ENCODE measurements at places on chromosomes 13 and 19. TPM values are rescaled to one million over a fixed set of nuclear protein-coding genes. Genes with fewer than 3 reads are reported as not detected.

Gene ADGRE3
- total RNA-seq, result not detected

GRCh38 chr13:73138276-73138637 is 79.5 kb downstream of the KLF5 start:
- H3K36me3 ChIP-seq, result no peaks in the 10 kb centered on the region
- DNase-seq, result no peak
- H3K4me3 ChIP-seq, result no peak overlapping the region
- no peak overlapping the region for H3K27ac ChIP-seq
- no peaks in the 10 kb centered on the region for H3K4me1 ChIP-seq
- no peaks in the 10 kb centered on the region for H3K27me3 ChIP-seq

DNA sequence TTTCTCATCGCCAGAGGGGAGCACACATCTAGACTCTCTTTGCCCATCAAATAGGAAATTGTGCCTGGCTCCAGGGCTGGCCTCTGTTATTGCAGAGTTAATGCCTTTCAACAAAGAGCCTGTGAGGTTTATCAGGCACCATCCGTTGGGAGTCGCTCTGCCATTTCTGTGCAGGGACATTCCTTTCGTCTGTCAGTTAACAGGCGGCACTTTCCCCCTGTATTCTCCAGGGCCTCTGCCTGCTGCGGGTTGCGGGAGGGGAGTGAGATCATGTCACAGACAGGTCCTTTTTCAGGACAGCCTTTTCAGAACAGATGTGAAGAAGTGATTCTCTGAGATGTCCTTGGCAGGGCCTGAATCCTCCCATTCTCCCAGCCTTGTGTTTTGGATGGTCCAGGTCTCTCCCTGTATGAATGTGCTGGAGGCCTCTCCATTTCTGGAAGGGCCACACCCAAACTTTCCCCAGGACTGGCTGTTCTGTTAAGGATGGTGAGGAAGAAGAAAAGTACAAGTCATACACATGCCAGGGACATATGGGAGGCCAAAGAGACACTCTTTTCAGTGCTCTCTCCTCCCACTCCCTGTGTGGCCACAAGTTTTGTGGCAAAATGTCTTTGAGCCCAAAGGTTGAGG is 14.9 kb downstream of the SERP2 start:
- H3K27me3 ChIP-seq, result no peaks in the 10 kb centered on the region
- no peak for DNase-seq
- H3K27ac ChIP-seq, result no peak overlapping the region

DNA sequence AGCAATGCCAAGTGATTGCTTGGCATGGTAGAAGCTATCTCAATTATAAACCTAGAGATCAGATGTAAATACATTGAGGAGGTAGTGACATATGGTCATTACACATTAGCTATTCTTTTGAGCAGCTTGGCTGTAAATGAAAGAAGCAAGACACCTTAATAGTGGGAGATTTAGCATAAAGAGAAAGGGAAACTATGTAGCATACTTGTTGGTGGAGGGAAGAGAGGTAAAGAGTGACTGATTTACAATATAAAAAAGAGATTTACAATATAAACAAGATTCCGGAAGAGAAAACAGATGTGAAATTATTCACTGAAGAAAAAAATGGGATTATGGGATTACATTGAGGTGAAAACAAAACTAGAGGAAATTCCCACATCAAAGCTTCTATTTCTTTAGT is 2009.6 kb downstream of the OLFM4 start:
- no peaks in the 10 kb centered on the region for H3K36me3 ChIP-seq
- DNase-seq, result no peak
- H3K27me3 ChIP-seq, result no peaks in the 10 kb centered on the region
- H3K27ac ChIP-seq, result no peak overlapping the region
- no peaks in the 10 kb centered on the region for H3K4me1 ChIP-seq

Gene PROZ
- total RNA-seq, result not detected

Gene PPP1R13L
- 1.2 TPM for total RNA-seq

GRCh38 chr13:95745752-95746151 is 68.8 kb downstream of the DNAJC3 start:
- H3K27me3 ChIP-seq, result no peaks in the 10 kb centered on the region
- no peak for DNase-seq
- no peak overlapping the region for H3K4me3 ChIP-seq
- H3K27ac ChIP-seq, result no peak overlapping the region
- peaks cover 4% of the 10 kb centered on the region for H3K4me1 ChIP-seq

GRCh38 chr13:19984430-19985218 is 26.1 kb downstream of the ZMYM2 start:
- DNase-seq, result no peak
- no peaks in the 10 kb centered on the region for H3K27me3 ChIP-seq
- no peak overlapping the region for H3K4me3 ChIP-seq
- H3K4me1 ChIP-seq, result peaks cover 15% of the 10 kb centered on the region
- no peaks in the 10 kb centered on the region for H3K36me3 ChIP-seq

Gene PTPRH
- 0.55 TPM for total RNA-seq

DNA sequence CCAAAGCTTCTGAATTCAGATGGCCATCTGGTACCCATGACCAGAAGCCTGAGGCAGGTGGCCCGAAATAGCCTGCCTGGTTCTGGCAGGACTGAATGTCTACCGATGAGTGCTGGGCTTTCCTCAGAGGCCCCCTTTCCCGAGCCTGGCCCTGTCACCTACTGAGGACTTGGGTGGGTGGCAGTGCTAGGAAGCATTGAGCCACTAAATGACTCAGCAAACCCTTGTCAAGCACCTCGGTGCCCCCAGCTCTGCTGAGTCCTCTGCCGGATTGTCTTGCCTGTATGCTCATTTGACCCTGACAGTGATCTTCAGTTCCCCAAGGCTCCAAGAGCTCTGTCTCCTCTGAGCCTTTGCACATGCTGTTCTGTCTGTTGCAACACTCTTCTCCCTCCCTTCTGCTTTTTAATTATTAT is 17.9 kb downstream of the PPP1R37 start:
- H3K36me3 ChIP-seq, result no peaks in the 10 kb centered on the region
- no peak for DNase-seq
- no peak overlapping the region for H3K27ac ChIP-seq
- peaks cover 7% of the 10 kb centered on the region for H3K4me1 ChIP-seq

- DNase-seq, result no peak
- no peak overlapping the region for H3K4me3 ChIP-seq
- no peaks in the 10 kb centered on the region for H3K27me3 ChIP-seq
- H3K36me3 ChIP-seq, result no peaks in the 10 kb centered on the region
- H3K4me1 ChIP-seq, result no peaks in the 10 kb centered on the region
Measured at GRCh38 chr13:46355088-46355468, 32.0 kb downstream of the RUBCNL start.

DNA sequence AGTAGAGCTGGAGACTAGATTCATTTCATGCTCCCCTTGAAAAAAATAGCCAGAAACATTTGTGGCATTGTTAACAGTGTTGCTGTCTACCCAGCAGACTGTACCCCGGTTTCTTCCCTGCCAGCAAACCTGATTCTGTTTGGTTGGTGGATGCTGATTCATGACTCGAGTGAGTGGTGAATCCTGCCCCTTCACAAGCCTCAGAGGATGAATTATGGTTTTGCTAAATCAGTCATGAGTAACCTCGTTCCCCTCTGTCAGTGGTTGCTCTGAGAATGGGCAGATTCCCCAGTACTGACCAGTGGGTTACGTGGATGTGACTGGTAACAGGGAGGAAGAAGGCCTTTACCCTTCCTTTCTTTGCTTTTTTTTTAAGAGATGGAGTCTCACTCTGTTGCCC is 10.1 kb downstream of the NLRP12 start:
- H3K4me1 ChIP-seq, result no peaks in the 10 kb centered on the region
- H3K27me3 ChIP-seq, result no peaks in the 10 kb centered on the region
- H3K36me3 ChIP-seq, result no peaks in the 10 kb centered on the region
- no peak for DNase-seq
- H3K4me3 ChIP-seq, result no peak overlapping the region
- H3K27ac ChIP-seq, result no peak overlapping the region

DNA sequence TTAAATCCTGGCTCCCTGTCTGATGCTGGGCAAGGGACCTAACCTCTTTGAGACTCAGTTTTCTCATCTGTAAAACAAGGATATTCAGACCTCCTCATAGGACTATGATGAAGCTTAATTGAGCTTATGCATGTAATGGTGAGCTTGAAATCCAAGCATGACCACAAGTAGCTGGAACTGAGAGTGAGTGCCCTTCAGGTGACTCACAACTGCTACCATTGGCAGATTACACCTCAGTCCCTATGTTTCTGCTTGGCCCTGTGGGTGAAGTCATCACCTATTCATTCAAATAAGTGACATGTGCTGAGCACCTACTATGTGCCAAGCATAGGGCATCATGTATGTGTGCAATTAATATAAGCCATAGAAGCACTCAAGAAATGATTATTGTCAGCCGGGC is 25.7 kb downstream of the NOVA2 start:
- no peak for DNase-seq
- H3K4me1 ChIP-seq, result peaks cover under 1% of the 10 kb centered on the region
- no peak overlapping the region for H3K27ac ChIP-seq
- peaks cover 15% of the 10 kb centered on the region for H3K27me3 ChIP-seq
- H3K4me3 ChIP-seq, result no peak overlapping the region

DNA sequence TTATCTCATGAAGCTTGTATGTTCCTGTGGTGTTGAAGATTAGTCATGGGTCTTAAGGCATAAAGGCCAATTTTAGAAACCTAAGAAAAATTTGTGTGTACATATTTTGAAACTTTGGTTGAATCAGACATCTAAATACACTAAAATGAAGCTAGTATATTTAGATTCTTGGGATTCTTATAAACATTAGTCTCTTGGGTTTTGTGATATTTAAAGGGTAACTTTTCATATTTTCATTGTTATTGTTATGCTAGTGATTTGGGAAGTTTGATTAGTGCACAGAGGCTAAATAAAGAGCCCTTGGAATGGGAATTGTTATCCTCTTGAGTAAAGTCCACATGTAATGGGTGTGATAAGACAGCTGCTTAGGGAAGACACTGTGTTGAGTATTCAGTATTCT is 24.5 kb downstream of the UBA2 start:
- no peak for DNase-seq
- H3K4me1 ChIP-seq, result peaks cover 10% of the 10 kb centered on the region
- no peak overlapping the region for H3K4me3 ChIP-seq
- H3K27ac ChIP-seq, result no peak overlapping the region

Gene FCGBP
- 2.2 TPM for total RNA-seq

Gene PLK5
- not detected for total RNA-seq

GRCh38 chr13:101648766-101649487 is 196.5 kb downstream of the ITGBL1 start:
- H3K36me3 ChIP-seq, result no peaks in the 10 kb centered on the region
- no peaks in the 10 kb centered on the region for H3K4me1 ChIP-seq

DNA sequence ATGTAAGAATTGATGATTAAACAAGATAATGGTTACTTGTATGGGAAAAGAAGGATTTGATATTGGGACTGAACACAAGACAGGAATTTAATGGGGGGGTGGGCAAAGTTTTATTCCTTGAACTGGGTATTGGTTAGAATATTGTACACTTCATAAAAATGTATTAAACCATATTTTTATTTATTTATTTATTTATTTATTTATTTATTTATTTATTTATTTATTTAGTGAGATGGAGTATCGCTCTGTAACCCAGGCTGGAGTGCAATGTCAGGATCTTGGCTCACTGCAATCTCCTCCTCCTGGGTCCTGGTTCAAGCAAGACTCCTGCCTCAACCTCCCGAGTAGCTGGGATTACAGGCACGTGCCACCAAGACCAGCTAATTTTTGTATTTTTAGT is 287.1 kb upstream of the SLITRK5 start:
- DNase-seq, result no peak
- H3K27me3 ChIP-seq, result no peaks in the 10 kb centered on the region

GRCh38 chr13:27201661-27202060 is 30.1 kb upstream of the USP12 start:
- H3K27ac ChIP-seq, result no peak overlapping the region
- H3K4me1 ChIP-seq, result no peaks in the 10 kb centered on the region
- H3K36me3 ChIP-seq, result no peaks in the 10 kb centered on the region
- H3K4me3 ChIP-seq, result no peak overlapping the region

Gene TJP3
- 3.7 TPM for total RNA-seq

Gene NPAS1
- total RNA-seq, result not detected

Gene CDC42EP5
- 4.6 TPM for total RNA-seq

GRCh38 chr19:17680230-17680722 is 7.9 kb downstream of the UNC13A start:
- H3K27ac ChIP-seq, result no peak overlapping the region
- peaks cover 12% of the 10 kb centered on the region for H3K4me1 ChIP-seq
- DNase-seq, result peak; percentile 39
- H3K4me3 ChIP-seq, result peak overlapping the region; percentile 38
- no peaks in the 10 kb centered on the region for H3K36me3 ChIP-seq

Gene TMPRSS9
- total RNA-seq, result not detected

Gene GRWD1
- total RNA-seq, result 27.8 TPM

Gene MAG
- total RNA-seq, result not detected

GRCh38 chr19:7690779-7691258 is 10.2 kb downstream of the TRAPPC5 start:
- H3K4me1 ChIP-seq, result no peaks in the 10 kb centered on the region
- no peak for DNase-seq
- H3K4me3 ChIP-seq, result no peak overlapping the region

Measured in gastrocnemius medialis (tissue), 4 donors.